IMR-90 (cell line): ENCODE measurements at places on chromosomes 1 and 21. TPM values are rescaled to one million over a fixed set of nuclear protein-coding genes. Genes with fewer than 3 reads are reported as not detected.

Gene SDC3
- total RNA-seq = 13.1 and 14.2 TPM in 2 replicates

Gene S100A7A
- not detected in 2 replicates for total RNA-seq

Gene NR5A2
- total RNA-seq = under 0.01 and 0.18 TPM in 2 replicates

DNA sequence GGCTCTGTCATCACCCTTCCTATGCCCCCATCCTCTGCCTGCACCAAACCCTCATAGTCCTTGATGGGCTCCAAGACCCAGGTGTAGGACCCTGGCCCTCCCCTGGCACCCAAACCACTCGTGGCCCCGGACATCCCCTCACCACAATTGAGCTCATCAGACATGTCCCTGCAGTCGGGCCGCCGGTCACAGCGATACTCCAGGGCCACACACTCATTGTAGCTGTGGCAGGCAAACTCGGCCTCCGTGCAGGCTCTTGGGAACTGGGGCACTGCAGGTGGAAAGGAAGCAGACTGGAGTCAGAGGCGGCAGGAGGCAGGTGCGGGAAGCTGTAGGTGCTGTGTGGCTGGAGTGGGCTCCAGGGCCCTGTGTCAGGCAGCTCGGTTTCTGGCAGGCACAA lies 49.3 kb downstream of the HSPG2 start:
- H3K4me3 ChIP-seq = no peak overlapping the region
- peaks cover 68% of the 10 kb centered on the region for H3K36me3 ChIP-seq

DNA sequence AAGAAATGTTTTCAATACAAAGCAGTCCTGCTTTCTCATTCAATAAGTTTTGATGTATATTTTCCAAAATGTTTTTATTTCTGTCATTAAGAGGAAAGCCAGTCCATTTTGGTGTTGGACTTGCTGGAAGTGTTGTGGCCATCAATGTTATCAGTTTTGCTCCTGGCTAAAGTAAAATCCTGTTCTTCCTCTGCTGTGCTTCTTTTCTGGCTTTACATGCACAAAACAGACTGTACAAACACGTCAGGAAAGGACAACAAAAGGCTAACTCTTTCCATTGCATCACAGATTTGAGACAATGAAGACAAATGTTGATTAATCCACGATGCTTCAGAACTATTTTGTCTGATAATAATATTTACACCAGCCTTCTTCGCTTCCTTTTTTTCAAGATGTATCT lies 735.4 kb downstream of the LTN1 start:
- H3K4me1 ChIP-seq = peaks cover 9% of the 10 kb centered on the region
- no peak for DNase-seq
- H3K27ac ChIP-seq = peak overlapping the region; percentile 70
- no peak overlapping the region for H3K4me3 ChIP-seq
- H3K27me3 ChIP-seq = no peaks in the 10 kb centered on the region
- no peaks in the 10 kb centered on the region for H3K36me3 ChIP-seq

- H3K27ac ChIP-seq = no peak overlapping the region
- DNase-seq = no peak
- H3K36me3 ChIP-seq = no peaks in the 10 kb centered on the region
- H3K4me1 ChIP-seq = peaks cover 2% of the 10 kb centered on the region
- H3K27me3 ChIP-seq = no peaks in the 10 kb centered on the region; the same call in none of the 2 replicates
- H3K4me3 ChIP-seq = no peak overlapping the region
These were observed 2.3 kb upstream of the TSPAN2 start for GRCh38 chr1:115091572-115091971.

DNA sequence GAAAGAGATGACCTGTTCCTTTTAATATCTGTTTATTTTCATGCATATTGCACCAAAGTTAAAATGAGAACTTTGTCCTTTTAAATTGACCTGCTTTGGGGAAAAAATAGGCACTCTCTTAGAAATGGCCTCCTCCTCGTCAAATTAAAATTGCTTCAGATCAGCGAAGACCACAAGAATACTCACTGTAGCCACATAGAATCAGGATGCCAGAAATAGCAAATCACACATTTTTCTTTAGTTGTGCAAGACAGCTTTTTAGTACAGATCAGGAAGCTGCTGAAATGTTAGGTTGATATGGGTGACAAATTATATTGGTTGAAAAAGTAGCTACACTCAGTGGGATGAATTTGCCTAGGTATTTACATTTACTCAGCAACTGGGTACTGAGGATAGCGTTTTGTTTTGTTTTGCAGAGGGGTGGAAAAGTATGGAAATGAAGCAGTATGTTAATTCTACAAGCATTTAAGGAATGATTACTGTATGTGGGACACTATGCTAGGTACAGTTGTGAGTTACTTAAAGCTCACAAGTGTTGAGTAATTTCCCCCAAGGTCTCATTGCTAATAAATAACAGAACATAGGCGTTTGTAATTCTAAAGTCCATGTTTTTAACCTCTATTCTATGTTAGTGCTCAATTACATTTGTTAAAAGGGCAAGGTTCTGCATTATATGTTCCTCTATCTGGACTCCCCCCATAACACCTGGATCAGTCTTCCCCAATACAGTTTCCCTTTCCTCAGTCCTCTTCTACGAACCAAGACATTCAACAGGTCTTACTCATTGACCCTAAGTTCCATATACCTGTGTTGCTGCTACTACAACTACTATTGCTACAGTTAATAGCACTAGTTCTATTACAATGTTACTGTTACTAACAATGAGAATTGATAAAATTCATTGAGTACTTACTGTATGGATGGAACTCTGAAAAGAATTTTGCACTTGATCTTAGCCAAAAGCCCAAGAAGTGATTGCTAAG lies 99.4 kb upstream of the S1PR1 start:
- peaks cover 3% of the 10 kb centered on the region for H3K4me1 ChIP-seq
- H3K4me3 ChIP-seq = no peak overlapping the region
- DNase-seq = peak; percentile 57
- no peak overlapping the region for H3K27ac ChIP-seq

Gene CHODL
- total RNA-seq = under 0.01 TPM in 1 of 2 replicates, not detected in the other

DNA sequence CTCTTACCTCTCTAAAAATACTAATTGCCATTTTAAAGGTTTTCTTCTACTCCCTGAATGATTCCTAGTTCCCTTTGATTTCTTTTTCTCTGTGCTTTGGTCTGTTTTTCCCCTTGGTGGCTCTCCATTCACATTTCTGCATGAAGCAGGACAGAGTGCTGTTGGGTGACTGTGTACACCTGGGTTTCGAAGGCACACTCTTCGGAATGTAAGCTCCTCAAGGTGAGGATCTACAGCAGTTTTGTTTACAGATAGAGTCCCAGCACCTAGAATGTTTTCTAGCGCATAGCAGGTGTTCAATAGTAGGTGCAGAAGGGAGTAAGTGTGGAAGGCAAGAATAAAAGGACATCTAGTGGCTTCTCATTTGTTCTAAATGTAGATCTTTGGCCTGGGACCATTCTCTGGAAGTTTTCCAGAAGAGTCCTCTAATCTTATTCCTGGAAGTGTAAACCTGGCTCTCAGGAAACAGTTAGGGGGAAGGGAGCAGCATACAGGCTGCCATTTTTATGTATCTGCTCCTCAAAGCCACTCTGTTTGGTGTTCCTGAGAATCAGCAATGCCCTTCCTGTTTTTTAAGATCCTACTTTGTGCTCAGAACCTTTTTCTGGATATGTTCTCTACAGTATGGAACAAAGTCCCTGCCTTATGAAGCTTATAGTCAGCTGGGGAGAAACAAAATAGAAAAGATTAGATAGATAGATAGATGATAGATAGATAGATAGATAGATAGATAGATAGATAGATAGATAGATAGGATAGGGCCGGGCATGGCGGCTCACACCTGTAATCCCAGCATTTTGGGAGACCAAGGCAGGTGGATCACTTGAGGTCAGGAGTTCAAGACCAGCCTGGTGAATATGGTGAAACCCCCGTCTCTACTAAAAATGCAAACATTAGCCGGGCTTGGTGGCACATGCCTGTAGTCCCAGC lies 22.8 kb upstream of the EFNA1 start:
- no peaks in the 10 kb centered on the region for H3K4me1 ChIP-seq
- H3K4me3 ChIP-seq = no peak overlapping the region
- DNase-seq = no peak

GRCh38 chr1:220336391-220337031 lies 64.3 kb upstream of the RAB3GAP2 start:
- no peak overlapping the region for H3K27ac ChIP-seq
- H3K4me1 ChIP-seq = no peaks in the 10 kb centered on the region
- H3K4me3 ChIP-seq = no peak overlapping the region
- no peak for DNase-seq

Gene SPRR3
- not detected in 2 replicates for total RNA-seq

- H3K27ac ChIP-seq = no peak overlapping the region
- no peak for DNase-seq
- H3K27me3 ChIP-seq = no peaks in the 10 kb centered on the region
- 0 out of 2 replicates have a peak, but pooled peaks cover 1% of the 10 kb centered on the region for H3K36me3 ChIP-seq
- no peak overlapping the region for H3K4me3 ChIP-seq
These were observed 28.2 kb downstream of the PRDM2 start for GRCh38 chr1:13728091-13728715.

Gene AGL
- 7.0 and 12.2 TPM in 2 replicates for total RNA-seq

DNA sequence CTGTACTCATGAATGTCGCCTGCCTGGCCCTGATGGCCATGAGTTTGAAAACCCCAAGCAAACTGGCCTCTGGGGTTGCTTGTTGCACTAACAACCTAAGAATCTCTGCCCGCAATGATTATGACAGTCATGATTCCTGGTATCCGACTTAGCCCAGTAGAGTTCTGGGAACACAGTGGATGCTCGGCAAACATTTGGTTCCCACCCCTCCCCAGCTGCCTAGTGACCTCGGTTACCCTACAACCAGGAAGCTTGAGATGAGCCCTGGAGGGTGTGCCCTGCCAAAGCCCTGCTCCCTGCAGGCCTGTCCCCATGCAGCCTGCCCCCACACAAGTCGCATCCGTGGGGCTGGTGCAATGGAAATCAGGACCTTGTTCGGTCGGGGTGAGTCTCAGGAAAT lies 76.0 kb upstream of the ZBTB40 start:
- no peaks in the 10 kb centered on the region for H3K4me1 ChIP-seq
- H3K27ac ChIP-seq = no peak overlapping the region
- peaks cover 53% of the 10 kb centered on the region for H3K27me3 ChIP-seq
- H3K36me3 ChIP-seq = no peaks in the 10 kb centered on the region

GRCh38 chr1:181872562-181872961 lies 188.9 kb downstream of the ZNF648 start:
- H3K4me1 ChIP-seq = no peaks in the 10 kb centered on the region
- H3K36me3 ChIP-seq = no peaks in the 10 kb centered on the region
- H3K27me3 ChIP-seq = no peaks in the 10 kb centered on the region
- no peak for DNase-seq
- no peak overlapping the region for H3K27ac ChIP-seq
- no peak overlapping the region for H3K4me3 ChIP-seq

GRCh38 chr1:207646944-207647579 lies 2.1 kb downstream of the CR1L start:
- H3K27me3 ChIP-seq = peaks cover 20% of the 10 kb centered on the region
- no peak for DNase-seq
- H3K36me3 ChIP-seq = no peaks in the 10 kb centered on the region
- no peaks in the 10 kb centered on the region for H3K4me1 ChIP-seq
- H3K4me3 ChIP-seq = no peak overlapping the region
- no peak overlapping the region for H3K27ac ChIP-seq

Gene MATN1
- total RNA-seq = 0.56 TPM in 1 of 2 replicates, not detected in the other

- H3K4me3 ChIP-seq = no peak overlapping the region
- no peaks in the 10 kb centered on the region for H3K4me1 ChIP-seq
- no peak overlapping the region for H3K27ac ChIP-seq
- no peaks in the 10 kb centered on the region for H3K36me3 ChIP-seq
These were observed 23.4 kb upstream of the TENT5C start for GRCh38 chr1:117582451-117582850.

DNA sequence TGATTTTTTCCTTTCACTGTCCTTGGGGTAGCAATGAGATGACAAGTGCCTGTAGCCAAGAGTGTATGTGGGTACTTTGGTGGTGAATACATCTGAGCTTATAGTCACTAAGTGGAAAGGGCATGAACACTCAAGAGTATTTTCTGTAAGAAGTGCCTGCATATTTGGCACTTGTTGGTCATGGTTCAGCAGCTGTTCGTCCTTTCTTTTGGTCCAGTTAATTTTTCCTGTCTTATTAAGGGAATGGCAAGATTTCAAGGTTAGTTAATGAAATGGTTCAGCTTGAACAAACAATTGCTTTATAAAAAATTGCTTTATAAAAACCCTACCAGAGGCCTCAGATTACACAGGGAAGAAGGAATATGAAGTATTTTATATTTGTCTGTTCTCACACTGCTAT lies 48.6 kb upstream of the GPR52 start:
- H3K27ac ChIP-seq = no peak overlapping the region
- H3K4me1 ChIP-seq = peaks cover 8% of the 10 kb centered on the region
- no peaks in the 10 kb centered on the region for H3K27me3 ChIP-seq
- no peak for DNase-seq

Gene CCDC185
- total RNA-seq = not detected in 2 replicates

Gene BNIPL
- under 0.01 TPM in 1 of 2 replicates, not detected in the other for total RNA-seq

Gene MRPS6
- total RNA-seq = 7.5 and 11.9 TPM in 2 replicates

Gene GJA8
- total RNA-seq = not detected in 2 replicates

Gene ZSWIM5
- total RNA-seq = under 0.01 TPM in 2 replicates

GRCh38 chr1:243850202-243850451 lies at the start of gene AKT3:
Gene AKT3 (minus strand): TSS chr1:243850243. CDS start chr1:243843170, 7,073 bp downstream.
- peak within 1 kb of the TSS; percentile 78 for H3K27ac ChIP-seq
- no peaks in the 10 kb centered on the region for H3K27me3 ChIP-seq
- H3K4me3 ChIP-seq = peak within 1 kb of the TSS; percentile 86

GRCh38 chr1:61356995-61357394 lies 274.6 kb downstream of the NFIA start:
- H3K4me3 ChIP-seq = no peak overlapping the region
- no peaks in the 10 kb centered on the region for H3K36me3 ChIP-seq
- no peaks in the 10 kb centered on the region for H3K27me3 ChIP-seq
- no peak overlapping the region for H3K27ac ChIP-seq
- no peak for DNase-seq

GRCh38 chr1:34155860-34156259 lies 9.2 kb downstream of the CSMD2 start:
- no peak overlapping the region for H3K27ac ChIP-seq
- no peak overlapping the region for H3K4me3 ChIP-seq
- H3K4me1 ChIP-seq = no peaks in the 10 kb centered on the region
- no peaks in the 10 kb centered on the region for H3K27me3 ChIP-seq
- no peak for DNase-seq

- no peak overlapping the region for H3K27ac ChIP-seq
- H3K27me3 ChIP-seq = peaks cover 52% of the 10 kb centered on the region
- peaks cover 5% of the 10 kb centered on the region for H3K4me1 ChIP-seq
These were observed 6.9 kb upstream of the IL22RA1 start for GRCh38 chr1:24149866-24150233.

Gene S100A3
- 1.4 and 2.9 TPM in 2 replicates for total RNA-seq

GRCh38 chr1:232454227-232454886 lies 175.6 kb downstream of the SIPA1L2 start:
- no peak for DNase-seq
- H3K4me3 ChIP-seq = no peak overlapping the region
- no peak overlapping the region for H3K27ac ChIP-seq
- H3K4me1 ChIP-seq = no peaks in the 10 kb centered on the region

Gene NIBAN1
- 10.0 and 10.3 TPM in 2 replicates for total RNA-seq

Gene NMNAT1
- 11.7 and 11.9 TPM in 2 replicates for total RNA-seq

Gene FMO4
- 0.36 and 0.56 TPM in 2 replicates for total RNA-seq

- DNase-seq = no peak
- H3K27ac ChIP-seq = no peak overlapping the region
- no peaks in the 10 kb centered on the region for H3K27me3 ChIP-seq
- no peak overlapping the region for H3K4me3 ChIP-seq
- H3K4me1 ChIP-seq = no peaks in the 10 kb centered on the region
These were observed 254.8 kb upstream of the DEPDC1 start for GRCh38 chr1:68751723-68752122.

Gene RSBN1
- total RNA-seq = 11.7 and 12.8 TPM in 2 replicates
